ENCODE measurements at places on chromosomes 3 and 15.

DNA sequence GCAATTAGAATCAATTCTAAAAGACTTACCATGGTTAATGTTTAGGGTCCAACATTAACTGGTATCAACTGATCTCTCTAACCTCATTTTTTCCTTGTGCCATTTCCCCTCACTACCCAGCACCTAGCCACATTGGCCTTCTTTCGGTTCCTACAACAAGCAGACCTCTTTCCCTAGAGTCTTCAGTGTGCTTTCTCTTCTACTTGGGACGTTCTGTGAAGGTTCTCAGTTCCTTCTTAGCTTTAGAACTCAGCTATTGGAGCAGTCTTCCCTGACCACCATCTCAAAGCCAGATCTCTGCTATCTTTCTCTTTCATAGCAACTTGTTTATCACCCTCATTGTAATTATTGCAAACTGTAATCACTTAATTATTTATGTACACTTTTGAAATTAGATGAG lies 31.5 kb upstream of the MINDY4B start:
- no peak for DNase-seq

- no peak for DNase-seq
These were observed 96.7 kb upstream of the PLXNA1 start for GRCh38 chr3:126886217-126886616.

DNA sequence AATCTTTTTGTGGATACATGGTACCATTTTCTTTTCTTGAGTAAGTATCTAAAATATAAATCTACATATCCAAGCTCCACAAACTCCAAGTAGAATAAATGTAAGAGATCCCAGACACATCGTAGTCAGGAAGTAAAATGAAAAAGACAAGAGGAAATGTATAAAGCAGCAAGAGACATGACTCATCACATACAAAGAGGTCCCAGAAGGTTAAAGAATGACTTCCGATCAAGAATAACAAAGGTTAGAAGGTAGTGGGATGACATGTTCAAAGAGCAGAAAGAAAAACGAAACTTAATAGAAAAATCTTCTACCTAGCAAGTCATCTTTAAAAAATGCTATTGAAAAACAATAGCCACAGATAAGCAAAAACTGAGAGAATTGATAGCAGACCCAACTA lies 705.8 kb downstream of the NR2F2 start:
- DNase-seq = no peak

DNA sequence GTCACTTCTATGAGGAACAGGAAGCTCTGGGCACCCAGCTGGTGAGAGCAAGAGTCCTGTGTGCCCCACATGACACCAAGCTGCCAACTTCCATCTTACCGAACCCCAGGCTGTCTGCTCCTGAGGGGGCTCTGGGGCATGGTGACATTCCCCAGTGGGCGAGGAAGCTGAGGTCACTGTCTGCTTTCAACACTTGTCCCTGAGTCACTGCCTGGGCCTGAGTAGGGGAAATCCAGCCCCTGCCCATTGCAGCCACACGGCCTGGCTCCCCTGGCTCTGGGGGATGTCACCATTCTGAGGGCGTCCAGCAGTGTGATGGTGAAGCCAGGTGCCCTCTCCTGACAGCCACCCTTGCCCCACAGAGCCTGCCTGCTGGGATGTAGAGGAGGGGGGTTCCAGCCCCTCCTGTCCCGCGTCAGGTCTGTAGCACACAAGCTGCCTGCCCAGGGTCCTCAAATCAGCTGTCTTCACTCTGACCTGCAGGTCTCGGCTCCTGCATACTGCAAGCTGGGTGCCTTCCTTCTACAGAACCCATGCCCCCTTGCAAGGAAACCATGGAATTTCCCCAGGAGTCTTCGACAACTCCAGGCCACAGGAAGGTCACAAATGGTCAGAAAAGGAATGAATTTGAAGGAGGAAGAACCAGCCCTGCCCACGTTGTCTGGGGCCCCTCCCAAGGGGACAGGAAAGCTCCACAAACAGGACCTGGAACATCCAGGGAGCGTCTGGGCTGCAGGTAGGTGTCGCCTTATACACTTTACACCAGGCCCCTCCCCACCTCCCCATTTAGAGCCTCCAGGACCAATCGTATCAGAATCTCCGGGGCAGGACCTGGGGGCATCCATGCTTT lies 69.9 kb upstream of the GATM start:
- DNase-seq = no peak

DNA sequence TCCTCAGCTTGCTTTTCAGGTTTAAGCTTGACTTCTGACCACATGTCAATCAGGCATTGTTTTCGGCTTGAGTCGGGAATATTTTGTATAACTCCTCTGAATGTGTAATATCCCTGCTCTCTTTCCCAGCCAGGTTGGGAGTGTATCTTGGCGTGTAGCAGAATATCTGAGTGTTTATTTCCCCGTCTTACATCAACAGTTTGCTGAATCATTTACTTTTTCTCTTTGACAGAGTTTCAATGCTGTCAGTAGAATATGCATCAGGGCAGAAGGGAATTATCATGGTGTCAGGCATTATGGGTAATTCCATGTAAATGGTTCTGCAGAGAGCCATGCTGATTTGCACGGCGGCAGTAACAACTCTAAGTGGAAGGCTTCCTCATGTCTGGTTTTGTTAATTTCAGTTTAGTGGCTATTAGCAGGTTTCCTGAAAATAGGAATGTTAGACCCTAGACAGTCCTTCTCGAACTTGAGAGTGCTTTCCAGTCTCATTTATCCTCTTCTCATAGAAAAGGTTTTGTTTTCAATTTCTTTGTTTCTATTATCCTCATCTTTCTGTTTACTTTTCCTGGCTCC lies 566.3 kb downstream of the AGBL1 start:
- no peak for DNase-seq
